ENCODE measurements at places on chromosomes 16 and 17.

DNA sequence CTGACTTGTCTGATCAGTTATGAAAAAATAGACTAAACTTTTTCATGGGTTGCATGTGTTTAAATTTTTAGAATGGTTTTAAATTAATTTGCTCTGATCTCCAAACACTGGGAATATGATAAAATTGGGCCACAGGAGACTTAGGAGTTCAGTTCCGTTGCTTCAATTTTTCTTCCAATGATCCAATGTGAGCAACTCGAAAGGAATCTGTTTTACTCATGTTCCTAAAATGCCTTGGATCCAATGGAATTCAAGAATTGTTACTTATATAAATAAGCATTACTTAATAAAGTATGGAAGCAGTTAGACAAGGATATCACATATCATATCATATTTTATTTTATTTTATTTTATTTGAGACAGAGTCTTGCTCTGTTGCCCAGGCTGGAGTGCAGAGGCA is 56.0 kb upstream of the NACA2 start:
- no peak for DNase-seq

DNA sequence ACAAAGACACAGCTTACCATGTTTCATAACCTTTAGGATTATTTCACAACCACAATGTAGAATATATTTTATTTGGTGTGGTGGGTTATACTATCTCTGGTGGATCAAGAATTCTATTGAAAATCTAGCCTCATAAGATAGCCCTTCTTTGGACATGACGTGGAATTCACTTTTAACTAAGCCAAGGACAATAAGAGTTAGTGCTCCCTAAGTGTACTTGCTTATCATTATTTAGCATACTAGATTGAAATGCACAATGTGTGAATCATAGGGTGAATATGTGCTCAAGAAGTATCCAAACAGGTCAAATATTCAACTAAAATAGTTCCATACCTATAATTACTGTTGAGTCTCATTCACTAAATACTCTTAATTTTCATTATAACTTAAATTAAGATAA is 1179.5 kb upstream of the GOT2 start:
- DNase-seq = no peak

DNA sequence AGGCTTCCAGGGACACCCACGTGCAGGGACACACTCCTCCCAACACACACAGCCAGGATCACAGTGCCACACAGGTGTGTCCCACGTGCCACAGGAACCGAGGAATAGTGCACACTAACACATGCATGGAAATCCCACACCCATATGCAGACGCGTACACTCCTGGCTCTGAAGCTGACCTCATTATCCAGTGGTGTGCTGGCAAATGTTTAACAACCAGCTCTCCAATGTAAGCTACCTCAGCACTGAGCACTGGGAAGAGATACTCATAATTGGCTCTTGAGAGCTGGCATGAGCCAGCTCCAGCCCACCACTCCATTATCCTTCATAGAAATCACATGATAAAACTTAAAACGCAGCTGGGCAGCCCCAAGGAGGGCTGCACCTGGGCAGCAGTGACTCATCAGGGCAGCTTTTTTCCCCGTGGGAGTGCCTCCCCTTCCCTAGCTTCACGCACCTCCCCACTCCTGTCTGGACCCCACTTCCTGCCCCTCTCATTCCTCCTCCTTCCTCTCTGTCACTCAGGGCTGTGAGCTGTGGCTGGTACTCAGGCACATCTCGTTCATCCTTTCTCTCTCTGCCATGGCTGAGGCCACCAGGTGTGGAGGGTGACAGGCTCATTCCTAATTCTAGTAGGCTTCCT is 14.9 kb upstream of the TBX21 start:
- no peak for DNase-seq

- no peak for DNase-seq
These were observed 3.2 kb upstream of the PDK2 start for GRCh38 chr17:50091918-50092285.

DNA sequence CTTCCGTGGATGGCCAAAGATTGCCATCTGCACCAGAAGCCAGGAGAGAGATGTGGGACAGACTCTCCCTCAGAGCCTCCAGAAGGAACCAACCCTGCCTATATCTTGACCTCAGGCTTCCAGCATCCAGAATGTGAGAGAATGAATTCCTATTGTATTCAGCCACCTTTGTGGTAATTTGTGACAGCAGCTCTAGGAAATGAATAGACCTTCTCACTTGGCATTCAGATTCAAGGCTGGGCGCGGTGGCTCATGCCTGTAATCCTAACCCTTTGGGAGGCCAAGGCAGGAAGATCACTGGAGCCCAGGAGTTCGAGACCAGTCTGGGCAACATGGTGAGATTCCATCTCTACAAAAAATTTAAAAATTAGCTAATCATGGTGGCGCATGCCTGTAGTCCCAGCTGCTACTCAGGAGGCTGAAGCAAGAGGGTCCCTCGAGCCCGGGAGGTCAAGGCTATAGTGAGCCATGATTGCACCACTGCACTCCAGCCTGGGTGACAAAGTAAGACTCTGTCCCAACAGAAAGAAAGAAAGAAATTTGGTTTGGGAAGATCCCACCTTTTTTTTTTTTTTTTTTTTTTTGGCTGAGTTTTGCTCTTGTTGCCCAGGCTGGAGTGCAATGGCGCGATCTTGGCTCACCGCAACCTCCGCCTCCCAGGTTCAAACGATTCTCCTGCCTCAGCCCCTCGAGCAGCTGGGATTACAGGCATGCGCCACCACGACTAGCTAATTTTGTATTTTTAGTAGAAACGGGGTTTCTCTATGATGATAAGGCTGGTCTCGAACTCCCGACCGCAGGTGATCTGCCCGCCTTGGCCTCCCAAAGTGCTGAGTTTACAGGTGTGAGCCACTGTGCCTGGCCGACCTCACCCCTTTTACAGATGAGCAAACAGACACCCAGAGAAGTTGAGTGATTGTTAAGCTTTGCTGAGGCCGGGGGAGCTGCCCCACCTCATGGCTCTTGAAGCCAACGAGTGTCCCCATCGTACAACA is 4.3 kb upstream of the CPSF4L start:
- DNase-seq = no peak

- DNase-seq = no peak
These were observed 17.5 kb downstream of the ABCA9 start for GRCh38 chr17:69043098-69043734.

DNA sequence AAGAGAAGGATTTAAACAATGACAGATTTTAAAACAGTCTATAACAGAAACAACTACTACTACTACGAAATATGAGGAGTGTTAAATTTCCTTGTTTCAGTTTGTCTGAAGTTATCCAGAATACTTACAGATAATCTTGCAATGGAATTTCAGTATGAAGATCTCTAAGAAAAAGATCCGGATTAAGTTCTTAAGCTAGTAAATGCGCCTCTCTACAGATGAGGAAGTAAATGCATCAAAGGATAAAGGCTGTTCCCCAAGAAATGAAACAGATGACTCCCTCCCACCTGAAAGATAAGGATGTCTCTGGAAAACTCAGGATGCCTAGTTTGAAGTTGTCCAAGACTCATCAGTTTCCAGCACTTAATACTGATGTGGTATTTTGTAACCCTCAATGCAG is 105.1 kb downstream of the PARN start:
- no peak for DNase-seq

GRCh38 chr17:44023545-44024270 is 8.9 kb upstream of the TMEM101 start:
- no peak for DNase-seq

Data from COLO829 (cell line).